ENCODE measurements at places on chromosomes 5 and 9.

DNA sequence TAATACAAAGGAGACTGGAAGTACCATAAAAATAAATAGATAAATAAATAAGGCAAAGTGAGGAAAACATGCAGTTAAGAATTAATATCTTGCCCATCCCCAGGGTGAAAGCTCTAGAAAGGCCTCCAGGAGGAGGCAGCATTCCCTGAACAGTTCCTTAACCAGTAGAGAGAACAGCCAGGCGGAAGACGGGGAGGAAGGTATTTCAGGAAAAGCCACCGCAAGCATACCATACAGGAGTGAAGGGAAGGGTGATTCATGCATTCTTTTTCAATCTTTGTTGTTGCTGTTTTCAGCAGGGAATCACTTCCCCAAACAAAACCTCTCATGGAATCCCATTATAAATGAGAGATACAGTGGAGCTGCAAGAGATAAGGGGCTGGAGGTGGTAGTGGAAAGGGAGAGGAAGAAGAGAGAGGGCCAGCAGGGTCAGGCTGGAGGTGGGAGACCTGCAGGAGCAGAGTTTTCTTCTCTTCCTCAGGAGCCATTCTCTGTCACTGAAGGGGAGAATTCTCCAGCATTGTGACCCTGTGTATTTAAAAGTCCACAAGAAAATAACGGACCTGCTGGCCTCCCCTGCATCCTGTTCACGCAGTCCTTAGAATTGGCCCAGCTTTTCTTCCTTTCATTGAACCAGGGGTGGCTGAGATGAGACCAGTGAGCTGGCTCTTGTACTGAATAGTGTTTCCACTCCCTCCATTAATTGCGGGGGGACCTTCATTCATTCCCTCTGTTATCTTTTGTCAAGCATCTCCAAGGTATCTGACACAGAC, 255.9 kb downstream of the FAM114A2 start:
- no peak for DNase-seq

DNA sequence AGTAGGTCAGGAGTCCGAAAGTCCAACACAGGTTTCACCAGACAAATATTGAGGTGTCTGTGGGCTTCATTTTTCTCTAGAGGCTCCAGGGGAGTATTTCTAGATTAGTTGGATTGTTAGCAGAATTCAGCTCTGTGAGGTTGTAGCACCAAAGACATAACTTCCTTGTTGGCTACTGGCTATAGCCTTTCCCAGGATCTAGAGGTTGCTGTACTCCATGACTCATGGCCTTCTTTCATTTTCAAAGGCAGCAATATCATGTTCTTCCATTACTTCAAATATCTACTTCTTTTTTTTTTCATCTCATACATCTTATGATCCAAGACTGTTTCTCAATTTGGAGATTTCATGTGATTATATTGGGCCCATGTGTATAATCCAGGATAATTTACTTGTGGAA, 404.0 kb upstream of the FAM174A start:
- no peak for DNase-seq

- no peak for DNase-seq
Measured at GRCh38 chr9:76817489-76817888, 53.3 kb downstream of the PCA3 start.

DNA sequence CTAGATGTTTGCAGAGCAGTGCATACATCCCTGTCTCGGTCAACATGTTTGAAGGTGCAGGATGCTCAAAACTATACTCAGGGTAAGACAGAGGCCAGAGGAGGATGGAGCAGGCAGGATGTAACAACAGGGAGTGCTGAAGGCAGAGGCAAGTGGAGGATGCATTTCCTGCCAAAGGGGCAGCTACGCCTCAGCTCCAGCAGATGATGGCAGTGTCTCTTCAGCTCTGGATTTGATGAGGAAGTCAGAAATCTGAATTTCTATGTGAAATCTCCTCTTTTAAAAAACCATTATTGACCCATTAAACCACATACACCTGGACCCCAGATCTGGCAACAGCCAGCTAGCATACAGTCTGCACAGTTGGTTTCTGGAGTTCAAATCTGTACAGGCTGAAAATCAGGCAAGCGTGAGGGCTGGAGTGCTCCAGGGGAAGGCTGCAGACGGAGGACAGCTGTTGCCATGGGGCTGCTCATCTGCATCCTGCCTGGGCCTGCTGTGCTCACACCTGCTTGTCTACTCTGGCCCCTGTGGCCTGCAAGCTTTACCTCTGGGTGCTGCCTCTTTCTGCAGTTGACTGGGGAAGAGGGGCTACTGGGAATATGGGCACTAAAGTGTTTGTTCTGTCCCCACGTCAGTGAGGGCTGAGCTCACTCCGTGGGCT, 152.9 kb upstream of the SLC28A3 start:
- DNase-seq, result no peak

GRCh38 chr9:133309608-133310007, 26.4 kb downstream of the SURF6 start:
- no peak for DNase-seq

DNA sequence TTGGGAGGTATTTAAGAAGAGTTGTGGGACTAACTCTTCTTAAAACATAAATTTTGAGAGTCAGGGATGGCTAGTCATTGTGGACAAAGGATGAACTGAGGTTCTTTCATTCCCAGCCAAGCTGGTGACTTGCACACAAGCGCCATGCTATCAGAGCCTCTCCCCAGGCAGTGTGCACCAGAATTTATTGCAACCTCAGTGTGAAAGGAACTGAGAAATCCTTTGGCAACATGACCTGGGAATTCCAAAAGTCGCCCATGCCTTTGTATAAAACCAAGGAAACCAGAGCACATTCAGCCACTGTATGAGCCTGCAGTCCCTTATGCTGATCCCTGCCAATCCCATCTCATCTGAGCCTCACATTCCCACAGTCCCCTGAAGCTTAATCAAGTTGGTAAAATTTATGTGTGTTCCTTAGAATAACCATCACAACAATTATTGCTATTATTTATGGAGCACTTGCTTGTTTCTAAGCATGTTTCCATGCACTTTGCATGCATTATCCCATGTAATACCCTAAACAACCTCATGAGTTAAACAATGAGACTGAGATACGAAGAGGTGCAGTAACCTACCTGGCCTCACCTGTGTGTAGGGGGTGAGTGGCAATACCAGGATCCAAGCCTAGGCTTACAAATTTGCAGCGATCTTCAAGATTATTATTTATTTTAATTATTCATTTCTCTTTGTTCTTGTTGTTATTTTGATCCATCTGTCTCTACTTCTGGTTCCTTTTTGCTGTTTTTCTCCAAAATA, 116.4 kb downstream of the NTRK2 start:
- DNase-seq, result no peak

DNA sequence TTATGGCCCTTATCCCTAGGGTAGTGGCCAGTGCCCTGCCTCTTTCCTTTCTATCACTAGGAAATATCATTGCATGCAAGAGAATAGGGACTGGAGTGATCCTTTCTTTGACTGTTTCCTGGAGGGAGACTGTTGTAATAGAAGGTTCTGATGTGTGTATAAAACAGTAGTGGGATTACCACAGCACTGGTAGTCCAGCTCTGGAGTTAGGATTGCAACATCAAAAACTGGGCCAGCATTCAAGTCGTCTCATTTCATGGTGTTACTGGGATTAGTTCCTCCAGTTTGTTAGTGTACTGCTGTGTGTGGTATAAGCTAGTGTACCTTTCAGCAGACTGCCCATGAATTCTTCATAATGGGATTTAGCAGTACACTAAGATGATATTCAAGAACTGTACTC, 45.8 kb downstream of the KIAA1958 start:
- no peak for DNase-seq

DNA sequence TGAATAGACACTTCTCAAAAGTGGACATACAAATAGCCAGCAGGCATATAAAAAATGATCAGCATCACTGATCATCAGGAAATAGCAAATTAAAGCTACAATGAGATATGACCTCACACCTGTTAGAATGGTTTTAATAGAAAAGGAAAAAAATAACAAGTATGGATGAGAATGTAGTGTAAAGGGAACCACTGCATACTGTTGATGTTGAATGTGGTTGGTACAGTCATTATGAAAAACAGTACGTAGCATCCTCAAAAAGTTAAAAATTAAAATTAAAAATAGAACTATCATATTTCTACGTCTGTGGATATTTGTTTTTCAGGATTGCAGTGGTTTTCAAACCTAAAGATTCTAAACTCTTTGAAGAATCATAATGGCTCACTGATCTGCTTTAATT, 215.1 kb upstream of the NREP start:
- no peak for DNase-seq

DNA sequence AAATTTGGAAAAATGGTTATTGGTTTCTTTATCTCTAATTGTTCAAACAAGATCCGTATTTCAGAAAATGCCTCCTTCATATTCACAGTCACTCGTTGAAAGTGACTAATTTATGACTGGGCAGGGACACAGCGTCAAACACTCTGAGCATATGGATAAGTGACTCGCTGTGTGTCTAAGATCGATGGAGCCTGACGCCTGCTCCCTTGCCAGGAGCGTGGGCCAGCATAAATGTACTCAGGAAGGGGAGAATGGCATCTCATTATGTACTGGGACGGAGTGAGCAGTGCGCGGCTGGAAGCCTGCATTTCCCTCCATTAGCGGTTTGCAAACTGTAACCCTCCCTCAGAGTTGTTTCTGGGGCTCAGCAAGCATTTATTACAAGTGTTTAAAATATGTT, 79.8 kb upstream of the CAST start:
- DNase-seq, result no peak

DNA sequence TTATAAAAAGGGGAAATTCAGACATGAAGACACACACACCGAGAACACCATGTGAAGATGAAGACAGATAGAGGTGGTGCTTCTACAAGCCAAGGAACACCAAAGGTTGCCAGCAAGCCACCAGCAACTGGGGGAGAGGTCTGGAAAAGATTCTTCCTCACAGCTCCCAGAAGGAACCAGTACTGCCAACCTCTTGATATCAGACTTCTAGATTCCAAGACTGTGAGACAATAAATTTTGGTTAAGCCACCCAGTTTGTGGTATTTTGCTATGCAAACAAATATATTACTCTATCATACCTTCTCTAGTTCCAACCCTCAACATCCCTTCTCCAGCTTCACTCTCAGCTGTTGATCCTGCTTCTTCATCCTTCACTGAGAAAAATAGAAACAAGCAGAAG, 451.1 kb downstream of the EBF1 start:
- no peak for DNase-seq

GRCh38 chr9:90846770-90847419, 45.3 kb downstream of the SYK start:
- DNase-seq, result no peak

DNA sequence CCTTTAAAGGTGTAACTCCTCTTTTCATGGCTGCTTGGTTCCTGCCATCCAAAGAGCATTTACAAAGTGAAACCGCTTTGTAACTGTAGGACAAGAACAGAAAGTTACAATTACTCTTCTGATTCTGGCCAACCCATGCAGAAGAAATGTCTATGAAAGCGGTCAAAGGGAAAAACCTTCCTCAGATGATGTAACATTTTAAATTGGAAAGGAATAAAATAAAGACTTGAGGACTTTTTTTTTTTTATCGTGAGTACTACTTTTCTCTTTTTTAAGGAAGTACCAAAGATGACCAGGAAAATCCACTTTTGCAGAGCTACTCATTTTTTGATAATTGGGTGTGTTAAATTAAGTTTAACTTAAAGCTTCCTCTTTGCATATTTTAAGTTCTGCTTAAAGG, 13.0 kb upstream of the C9orf72 start:
- DNase-seq, result no peak

DNA sequence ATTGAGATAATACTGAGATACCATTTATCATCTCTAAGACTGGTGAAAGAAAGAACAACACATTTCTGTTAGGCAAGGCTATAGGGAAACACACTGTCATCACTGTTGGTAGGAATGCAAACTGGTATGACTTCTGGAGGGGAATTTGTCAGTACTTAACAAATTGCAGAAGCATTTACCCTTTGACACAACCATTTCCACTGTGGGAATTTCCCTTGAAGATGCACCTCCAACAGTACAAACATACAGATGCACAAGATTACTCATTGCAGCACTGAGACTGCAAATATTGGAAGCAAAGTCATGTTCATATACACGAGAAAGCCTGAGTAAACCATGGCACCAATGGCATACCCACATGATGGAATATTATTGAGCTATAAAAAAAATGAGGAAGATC, 17.6 kb downstream of the GM2A start:
- no peak for DNase-seq

DNA sequence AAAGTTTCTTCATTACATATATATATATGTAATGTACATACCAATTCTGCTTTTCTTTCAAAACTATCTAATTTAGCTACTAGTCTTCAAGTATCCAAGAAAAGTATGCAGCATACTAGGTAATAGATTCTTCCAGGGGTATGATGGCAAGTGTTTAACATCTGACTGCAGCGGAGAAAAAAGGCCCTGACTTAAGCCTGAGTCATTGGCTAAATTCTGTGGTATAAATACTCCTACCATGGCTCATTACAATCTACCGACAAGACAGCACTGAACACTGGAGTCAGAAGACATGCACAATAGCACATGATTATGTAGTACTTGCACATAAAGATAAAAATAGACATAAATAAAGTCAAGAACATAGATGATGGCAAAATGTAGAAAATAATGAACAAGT, 439.9 kb downstream of the BRINP1 start:
- DNase-seq, result no peak

DNA sequence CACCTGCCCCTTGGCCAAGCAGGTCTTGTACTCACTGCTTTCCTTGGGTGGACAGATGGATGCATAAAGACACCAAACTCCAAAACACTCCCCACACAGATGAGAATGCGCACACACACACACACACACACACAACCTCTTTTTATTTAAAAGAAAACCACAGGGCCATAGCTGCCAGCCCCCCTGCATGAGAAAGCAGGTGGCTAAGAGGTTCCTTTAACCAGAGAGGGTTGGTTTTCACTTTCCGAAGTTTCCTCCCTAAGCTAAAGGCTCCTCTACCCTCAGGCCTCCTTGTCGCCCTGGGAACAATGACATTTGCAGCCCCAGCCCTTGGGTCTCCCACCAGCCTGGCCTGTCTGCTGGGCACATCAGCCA, 11.1 kb downstream of the NR5A1 start:
- DNase-seq, result no peak

DNA sequence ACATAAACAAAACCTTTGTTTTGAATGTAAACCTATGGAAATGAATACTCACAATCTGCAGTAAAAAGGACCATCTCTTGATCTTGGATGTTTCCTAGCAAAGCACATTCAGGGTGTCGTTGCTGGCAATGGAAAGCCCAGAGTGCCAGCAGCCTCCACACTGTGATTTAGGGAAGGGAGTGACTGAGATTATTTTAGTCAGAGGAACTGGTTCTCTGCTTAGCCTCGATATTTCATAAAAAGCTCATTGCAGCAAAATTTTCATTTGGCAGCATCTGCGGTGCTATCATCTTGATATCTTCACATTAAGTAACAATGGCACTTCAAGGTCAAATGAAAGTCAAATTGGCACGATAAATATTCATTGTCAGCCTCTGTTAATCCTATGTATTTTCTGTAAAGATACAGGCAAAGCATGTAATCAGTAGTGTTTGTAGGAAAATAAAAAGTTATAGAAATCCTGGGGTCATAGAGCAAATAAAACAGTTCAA, 116.0 kb downstream of the MACIR start:
- no peak for DNase-seq

DNA sequence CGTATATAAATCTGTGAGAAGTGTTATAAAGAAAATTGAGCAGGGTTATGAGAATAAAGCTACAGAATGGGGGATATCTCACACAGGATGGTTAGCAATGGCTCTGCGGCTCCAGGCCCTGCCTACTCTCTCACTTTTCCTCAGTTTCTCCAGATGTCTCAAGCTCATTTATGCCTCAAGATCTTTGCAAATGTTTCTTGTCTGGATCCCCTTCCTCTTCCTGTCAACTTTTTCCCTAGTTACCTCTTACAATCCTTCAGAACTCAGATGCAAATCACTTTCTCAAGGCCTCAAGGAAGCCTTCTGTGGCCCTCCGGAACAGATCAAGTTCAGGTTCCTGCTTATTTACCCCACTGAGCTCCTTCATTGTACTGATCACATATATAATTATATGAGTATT, 386.4 kb downstream of the RAB3C start:
- no peak for DNase-seq

All from stimulated activated naive CD8-positive, alpha-beta T cell treated with anti-CD3 and anti-CD28 coated beads, Interleukin-15, amount 100 ng/mL, for 72 hours (primary cell).